ENCODE measurements at places on chromosomes 5 and 9.

DNA sequence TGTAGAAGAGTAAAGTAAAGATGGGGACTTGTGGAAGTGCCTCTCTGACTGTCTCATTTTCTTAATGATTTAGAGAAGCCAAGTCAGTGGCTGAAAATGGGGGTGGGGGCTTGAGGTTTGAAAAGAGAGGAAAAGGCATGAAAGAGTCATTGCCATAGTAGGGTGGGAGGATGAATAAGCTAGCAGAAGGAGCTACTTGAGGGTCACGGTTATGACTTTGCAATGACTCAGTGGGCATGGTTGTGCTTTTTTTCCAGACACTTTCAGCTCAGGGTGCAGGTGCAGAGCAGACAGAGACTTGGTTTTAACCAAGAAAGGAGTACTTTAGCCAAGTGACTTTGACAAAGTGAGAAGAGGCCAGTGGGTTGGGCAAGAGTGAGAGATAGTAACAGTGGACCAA is 117.8 kb downstream of the PTTG1 start:
- no peak for DNase-seq

GRCh38 chr9:135418161-135418560 is 61.4 kb upstream of the PPP1R26 start:
- no peak for DNase-seq

GRCh38 chr5:150783422-150783928 is 4.9 kb downstream of the SMIM3 start:
- DNase-seq: peak; percentile 63

- DNase-seq: no peak
Observed at GRCh38 chr9:89729954-89730530, 125.2 kb downstream of the GADD45G start.

DNA sequence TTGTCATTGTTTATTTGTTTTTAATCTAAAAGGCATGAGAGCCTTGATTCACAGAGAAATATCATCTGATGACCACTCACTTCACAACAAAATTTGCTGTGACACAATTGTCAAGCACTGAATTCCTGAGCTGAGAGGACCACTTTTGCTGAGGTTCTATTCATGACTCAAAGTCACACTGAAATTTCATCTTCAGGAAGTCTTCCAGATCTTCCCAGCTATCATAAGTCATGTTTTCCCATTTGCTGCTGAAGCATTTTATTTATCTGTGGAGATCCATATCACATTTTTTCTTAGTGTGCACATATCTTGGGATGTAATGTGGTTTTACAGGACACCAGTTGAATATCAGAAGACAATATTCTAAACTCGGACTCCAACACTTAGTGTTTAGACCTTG is 255.1 kb upstream of the TRIM32 start:
- no peak for DNase-seq

- no peak for DNase-seq
Observed at GRCh38 chr5:10735569-10736276, 25.3 kb downstream of the DAP start.

All from eye (tissue), 1 donor.